ENCODE measurements at places on chromosomes 5 and 9.
A peak's percentile ranks its signal among the peaks of the same experiment; 100 is the strongest.

DNA sequence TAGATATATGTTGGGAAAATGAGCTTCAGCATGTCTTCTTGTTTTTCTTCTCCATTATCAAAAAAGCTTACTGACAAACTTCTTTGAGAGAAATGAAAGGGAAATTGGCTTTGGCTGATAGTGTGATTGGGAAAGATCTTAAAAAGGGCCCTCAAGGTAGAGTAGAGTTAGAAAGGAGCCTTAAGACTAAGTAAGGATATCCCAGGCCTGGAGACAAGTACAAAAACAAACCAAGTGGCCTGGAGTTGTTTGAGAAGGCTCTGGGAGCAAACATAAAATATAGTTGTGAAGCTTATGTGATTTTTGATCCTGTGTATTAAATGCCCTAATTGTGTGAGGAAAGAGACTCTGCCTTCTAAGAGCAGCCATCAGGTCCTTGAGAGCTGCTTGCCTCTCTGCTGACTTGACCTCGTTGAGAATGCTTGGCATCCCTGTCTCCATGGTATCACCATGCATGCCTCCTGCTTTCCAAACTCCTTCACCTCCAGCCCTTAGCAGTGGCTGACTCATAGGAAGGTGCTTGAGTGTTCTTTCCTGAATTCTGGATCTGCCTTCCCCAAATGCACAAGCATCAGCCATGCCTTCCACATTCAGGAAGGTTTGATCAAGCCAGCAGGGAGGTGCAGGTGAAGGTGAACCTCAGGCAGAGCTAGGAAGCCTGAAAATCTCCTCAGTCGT lies 78.9 kb downstream of the SMARCA2 start:
- peak; percentile 39 for DNase-seq

DNA sequence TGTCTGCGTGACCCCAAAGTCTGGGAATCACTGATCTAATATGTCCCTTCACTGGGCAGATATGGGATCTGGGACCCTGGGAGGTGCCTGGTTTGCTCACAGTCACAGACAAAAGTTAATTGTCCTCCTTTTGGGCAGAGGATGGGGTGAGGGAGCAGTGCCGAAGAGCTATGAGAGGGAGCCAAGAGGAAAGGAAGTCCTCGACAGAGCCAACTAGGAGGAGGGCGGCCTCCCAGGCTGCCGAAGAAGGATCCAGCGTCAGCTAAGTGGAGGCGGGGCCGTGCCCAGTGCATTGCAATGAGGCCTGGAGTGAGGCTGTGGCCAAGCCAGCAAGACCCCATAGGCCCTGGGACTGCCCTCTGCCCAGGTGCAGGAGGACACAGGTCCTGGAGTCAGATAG lies 11.4 kb downstream of the AIF1L start:
- no peak for DNase-seq

- no peak for DNase-seq
Measured at GRCh38 chr9:109460576-109460975, 37.5 kb downstream of the PTPN3 start.

DNA sequence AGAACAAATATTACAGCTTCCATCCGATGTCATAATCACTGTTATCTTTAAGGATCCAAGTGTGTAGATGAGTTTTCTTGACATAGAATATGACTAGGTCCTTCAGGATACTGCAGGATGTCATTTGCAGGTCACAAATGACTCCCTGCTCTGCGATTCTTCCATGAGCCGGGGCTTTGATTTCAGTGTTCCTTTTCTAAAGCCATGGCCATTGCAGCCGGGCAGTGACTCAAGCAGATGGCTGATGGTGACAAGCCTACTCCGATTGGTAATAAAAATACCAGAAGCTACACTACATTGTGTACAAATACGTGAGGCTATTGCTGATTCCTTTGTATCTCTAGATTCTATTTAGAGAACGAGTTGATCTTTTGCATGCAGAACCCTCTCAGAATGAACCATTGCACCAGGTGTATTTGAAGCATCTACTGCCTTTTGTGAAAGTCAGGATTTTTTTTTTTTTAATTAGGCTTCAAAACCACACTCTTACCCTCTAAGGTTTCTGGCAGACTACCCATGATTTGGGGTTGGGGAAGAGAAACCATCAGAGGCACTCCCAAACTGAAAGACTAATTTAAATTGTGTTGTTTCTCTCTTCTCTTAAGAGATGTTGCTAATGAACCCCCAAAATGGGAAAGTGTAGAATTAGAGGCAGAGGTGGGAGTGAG lies 271.0 kb upstream of the ADRA1B start:
- DNase-seq = no peak

DNA sequence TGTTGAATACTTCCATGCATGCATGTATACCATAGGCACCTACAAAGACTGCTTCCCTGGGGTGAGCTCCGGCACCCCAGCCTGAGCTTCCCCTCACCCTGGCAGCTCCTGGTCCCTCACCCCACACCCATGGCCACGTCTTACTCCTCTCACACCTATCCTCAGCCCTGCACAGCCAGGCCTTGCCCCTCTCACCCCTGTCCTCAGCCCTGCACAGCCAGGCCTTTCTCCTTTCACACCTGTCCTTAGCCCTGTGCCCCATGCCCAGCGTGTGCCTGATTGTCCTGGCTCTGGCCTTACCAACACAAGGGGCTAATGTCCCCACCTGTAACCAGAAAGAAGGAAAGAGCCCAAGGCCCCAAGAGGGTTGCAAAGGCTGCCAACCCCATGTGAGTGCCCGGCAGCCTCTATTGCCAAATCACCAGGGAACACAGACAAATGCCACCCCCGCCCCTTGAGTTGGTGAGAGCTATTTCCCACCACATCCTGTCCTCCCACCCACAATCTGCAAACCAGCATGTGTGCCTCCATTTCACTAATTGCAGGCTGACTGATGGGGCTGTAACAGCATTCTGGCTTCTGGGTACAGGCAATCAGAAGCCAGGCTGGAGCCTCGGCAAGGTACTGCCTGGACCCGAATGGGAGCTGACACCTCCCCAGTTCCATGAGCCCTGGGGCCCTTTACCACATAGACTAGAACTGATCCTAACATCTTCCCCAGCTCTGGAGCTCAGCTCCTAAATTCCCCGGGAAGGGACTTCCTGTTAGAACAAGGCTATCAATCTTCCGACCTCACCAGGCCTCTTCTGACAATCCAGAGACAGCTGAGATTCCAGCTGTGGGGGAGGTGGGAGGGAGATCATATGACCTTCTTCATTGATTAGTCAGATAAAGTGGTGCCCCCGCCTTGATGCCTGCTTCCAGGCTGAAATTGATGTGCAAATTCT lies 78.2 kb downstream of the FAM114A2 start:
- DNase-seq = no peak

DNA sequence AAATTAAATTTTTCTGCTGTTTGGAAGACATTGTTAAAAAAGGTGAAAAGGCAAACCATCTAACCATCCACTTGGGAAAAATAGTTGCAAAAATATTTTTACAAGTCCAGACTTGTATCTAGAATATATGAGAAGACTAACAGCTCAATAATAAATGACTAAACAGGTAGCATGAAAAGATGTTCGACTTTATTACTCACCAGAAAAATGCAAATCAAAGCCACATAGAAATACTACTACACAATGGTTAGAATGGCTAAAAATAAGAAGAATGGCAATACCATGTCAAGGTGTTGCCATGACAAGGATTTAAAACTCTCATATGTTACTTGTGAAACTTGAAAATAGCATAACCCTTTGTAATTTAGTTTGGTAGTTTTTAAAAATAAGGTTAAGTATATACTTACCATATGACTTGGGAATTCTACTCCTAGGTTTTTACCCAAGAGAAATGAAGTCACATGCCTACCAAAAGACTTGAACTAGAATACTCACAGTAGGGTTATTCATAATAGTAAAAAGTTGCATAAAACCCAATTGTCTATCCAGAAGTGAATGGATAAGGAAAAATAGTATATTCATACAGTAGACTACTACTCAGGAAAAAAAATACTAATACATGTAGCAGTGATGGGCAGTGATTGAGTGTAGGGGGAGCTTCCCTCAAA lies 93.8 kb downstream of the VPS13A start:
- DNase-seq = no peak

DNA sequence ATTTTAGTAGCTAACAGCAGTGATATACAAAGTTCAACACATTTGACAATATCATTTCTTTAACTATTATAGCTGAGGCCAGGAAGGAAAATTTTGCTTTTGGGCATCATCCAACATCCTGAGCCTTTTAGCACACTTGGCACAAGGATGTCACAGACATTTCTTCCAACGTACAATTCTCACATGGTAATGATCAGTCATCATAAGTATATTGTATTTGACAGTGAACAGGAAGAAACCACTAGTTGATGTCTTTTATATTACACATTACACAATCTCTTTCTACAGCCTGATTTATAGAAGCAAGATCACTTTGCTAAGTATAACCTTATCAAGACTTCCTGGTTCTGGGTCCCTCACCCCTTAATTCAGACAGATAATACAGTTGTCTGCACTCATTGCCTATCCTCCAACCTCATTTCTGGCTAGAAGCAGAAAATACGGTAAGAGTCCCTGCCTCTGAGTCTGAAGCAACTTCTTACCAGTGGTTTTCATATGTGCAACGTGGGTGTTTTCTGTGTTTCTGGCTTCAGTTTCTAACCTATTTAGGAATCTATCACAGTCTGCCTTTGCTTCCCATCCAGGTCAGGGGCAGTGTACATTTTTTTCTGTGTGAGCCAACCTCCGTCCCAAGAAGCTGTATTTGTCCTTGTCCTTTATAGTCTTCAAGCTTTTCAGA lies 167.8 kb downstream of the PAM start:
- no peak for DNase-seq

- DNase-seq = no peak
Measured at GRCh38 chr5:55852503-55852902, 1.3 kb downstream of the IL31RA start.

GRCh38 chr9:128409978-128410377 lies 10.7 kb upstream of the CERCAM start:
- DNase-seq = no peak

GRCh38 chr9:22049411-22049810 lies 40.3 kb upstream of the CDKN2B start:
- peak; percentile 9 for DNase-seq

- DNase-seq = no peak
Measured at GRCh38 chr5:174343826-174344225, 298.3 kb downstream of the NSG2 start.

GRCh38 chr5:142100307-142100706 lies 8.3 kb upstream of the NDFIP1 start:
- DNase-seq = no peak

- no peak for DNase-seq
Measured at GRCh38 chr5:99331061-99331460, 402.3 kb upstream of the CHD1 start.

- DNase-seq = no peak
Measured at GRCh38 chr9:31259824-31260223, 1124.6 kb upstream of the ACO1 start.

GRCh38 chr9:111839387-111839786 lies 44.6 kb upstream of the SHOC1 start:
- no peak for DNase-seq

- no peak for DNase-seq
Measured at GRCh38 chr5:57349214-57349613, 133.4 kb downstream of the ACTBL2 start.

DNA sequence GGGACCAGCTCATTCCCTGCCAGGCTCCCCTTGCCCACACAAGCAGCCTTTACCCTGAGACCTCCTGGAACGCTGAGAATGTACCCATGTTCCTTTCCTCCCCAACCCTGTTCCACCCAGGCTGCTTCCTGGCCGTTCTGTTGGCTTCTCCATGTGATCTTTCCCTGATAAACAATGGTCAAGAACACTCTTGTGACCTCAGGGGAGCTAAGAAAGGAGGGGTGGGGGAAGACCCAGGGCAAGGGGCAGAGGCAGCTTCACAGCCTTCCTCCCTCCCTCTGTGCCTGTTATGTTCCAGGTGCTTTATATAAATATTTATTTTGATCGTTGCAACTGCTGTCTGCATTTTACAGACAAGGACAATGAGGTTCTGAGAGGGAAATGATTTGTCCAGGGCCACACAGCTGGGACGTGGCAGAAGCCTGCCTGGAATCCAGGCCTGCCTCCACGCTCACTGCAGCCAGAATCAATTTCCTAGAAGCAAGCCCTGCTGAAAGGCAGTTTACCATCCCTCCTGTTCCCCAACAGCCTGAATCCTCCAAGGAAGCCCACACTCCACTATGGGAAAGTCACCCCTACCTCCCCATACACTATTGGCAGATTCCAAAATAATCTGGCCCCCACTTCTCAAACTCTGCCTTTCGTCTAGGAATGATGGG lies 3.9 kb downstream of the SHROOM1 start:
- no peak for DNase-seq

DNA sequence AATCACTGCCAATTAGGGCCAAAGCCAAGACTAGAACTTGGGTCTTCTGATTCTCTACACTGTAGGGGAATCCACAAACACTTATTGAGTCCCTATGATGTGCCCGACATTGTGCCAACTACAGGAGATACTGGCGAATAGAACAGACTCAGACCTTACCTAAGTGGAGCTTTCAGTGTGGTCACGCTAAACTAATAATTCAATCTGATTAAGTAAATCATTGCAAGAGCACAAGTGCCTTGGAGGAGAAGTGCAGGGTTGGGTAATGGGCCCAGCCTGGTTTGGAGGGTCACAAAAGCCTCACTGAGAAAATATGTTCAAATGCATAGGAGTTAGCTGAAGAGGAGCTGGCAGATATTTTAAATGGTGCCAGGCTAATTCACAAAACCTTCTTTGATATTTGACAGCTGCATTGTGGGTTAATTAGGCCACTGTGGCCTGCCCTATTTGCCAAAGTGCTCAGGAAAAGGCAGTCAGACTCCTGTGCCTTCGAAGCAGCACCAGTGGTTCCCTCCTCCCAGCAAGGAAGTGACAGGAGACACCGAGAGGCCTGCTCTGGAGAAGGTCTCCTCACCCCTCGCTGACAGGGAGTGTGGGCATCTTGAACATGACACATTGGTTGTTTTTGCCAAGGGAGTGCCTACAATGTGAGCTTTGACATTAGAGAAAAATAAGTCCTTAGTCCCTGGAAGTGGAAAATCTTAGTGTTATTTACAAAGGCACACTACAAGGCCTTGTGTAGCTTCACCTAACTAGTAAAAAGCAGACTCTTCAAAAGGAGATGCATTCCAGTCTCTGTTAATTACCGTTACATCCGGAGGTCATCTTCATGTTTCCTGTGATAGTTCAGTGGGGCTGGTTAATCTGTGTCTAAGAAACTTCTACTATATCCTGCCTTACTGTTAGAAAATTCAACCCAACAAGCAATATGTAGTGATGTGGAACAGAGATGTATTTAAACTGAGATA lies 24.1 kb upstream of the TRAF1 start:
- DNase-seq = peak; percentile 79

DNA sequence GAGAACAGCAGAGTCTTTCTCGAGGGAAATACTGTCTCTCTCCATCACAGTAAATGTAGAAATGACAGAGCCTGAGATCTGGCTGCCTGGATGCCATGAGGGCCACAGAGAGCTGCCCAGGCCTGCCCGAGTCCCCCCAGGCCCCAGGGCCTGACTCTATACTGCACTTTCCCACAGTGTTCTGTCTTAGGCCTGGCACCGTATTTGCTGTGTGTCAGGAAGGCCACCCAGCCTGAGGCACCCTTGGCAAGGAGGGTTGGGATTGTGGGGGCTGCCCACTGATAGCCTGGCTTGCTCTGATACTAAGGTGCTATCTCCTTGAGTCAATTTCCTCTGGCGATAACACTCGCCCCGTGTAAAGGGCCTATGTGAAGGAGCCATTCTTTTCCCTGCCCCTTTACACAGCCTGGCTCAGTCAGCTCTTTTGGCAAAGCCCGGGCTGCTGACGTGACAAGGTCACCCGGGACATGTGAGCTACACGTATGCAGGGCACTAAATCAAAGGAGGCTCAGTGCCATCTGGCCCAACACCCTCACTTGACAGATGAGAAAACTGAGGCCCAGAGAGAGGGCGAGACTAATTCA lies 630.1 kb upstream of the KLF4 start:
- DNase-seq = no peak

- DNase-seq = no peak
Measured at GRCh38 chr5:75617736-75618352, 6.6 kb downstream of the ANKDD1B start.

GRCh38 chr9:70420441-70421271 lies 6.2 kb upstream of the KLF9 start:
- DNase-seq = peak; percentile 67
